CD4-positive, alpha-beta T cell treated with Interleukin-12 subunit alpha and Interleukin-12 subunit beta, for 1 hour (primary cell): ENCODE measurements at places on chromosomes 11 and 22.

- DNase-seq = no peak
Measured at GRCh38 chr11:75667255-75667830, 1.5 kb downstream of the MAP6 start.

- DNase-seq = peak; percentile 42
Measured at GRCh38 chr11:57566905-57567514, 462 bp downstream of the UBE2L6 start.

DNA sequence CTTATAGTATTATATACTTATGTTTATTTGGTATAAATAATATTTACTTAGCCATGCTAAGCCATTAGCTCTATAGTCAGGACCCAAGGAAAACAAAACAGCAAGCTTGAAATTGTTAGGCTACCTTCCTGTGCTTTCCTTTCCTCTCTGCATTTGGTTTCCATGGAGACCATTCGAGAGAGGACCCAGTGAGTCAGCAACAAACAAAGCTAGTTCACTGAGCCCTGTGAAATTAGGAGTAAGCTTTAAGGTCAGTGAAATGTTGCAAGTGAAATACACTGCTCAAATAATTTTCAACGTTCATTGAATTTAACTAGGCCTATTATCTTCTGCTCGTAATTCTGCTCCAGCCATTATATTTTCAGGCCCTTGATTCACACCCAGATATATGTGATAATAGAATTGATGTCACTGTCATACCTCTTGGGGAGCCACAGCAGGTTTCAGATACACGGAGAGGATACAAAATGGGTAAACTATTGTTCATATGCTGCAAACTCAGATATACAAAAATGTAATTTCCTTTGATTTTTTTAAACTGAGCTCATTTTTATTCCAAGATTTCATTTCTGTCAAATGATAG is 9.1 kb upstream of the OR10D3 start:
- no peak for DNase-seq

DNA sequence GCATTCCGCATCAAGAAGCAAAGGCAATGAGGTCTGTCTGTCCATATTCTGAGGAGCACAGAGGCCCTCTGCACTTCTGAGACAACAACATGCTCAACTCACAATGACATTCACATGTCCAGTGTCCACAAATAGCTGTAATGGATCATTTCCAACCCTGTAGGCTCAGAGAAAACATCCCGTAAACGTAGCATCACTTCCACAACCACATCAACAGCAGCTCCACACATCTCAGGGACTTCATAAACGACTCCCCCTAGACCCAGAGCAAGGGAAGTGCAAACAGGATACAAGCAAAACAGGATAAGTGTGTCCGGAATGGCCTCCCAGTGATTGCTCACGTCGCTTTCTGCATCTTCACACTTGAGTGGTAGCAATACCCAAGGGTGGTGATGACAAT is 100.2 kb downstream of the SYN3 start:
- DNase-seq = no peak

DNA sequence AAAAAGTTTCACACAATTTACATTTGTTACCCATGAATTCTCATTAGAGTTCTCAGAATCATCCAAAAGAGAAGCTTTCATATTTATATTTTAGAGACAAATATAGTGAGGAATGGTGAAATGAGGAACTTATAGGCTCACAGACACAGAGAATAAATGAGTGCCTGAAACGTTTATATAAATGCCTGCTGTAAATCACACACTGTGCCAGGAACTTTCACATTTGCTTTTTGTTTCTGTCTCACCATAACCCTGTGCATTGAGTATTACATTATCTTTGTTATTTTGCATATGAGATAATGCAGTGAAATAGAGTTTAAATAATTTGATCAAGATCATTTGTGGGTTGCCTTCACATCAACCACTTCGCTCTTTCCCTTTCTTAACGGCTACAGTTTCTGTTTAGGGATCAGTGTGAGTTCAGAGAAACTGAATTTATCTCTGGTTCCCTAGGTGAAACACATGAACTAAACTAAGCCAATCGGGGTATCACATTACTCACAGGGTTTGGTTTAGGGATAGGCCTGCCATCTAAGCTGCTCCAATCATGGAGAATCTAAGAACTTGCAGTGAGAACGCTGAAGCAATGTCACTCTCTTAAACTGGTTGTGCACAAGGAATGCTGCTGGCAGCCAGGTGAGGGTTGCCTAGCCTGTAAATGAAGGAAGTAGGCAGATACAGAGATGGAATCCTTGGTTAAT is 1339.2 kb upstream of the TENM4 start:
- DNase-seq = no peak

GRCh38 chr11:12189543-12190235 is 79.3 kb downstream of the MICAL2 start:
- peak; percentile 64 for DNase-seq

DNA sequence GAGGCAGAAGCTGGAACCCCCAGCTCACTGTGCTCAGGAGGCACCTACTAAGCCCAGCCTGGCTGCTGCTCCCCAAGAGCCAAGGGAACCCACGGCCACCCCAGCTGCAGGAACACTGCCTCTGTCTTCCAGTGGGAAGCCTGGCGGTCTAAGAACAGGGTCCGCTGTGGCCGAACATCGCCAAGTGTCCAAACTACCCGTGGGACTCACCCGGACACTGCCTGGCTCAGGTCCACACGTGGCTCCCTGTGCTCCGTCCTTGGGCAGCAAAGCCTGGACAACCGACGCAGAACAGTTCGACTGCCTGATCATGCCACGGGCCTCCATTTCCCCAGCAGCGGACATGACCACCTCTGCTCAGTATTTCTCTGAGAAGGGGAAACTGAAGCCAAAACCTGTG is 747.0 kb downstream of the BRD1 start:
- no peak for DNase-seq

- DNase-seq = no peak
Measured at GRCh38 chr22:45204241-45204640, 36.5 kb downstream of the KIAA0930 start.

- no peak for DNase-seq
Measured at GRCh38 chr11:58796333-58796732, 48.2 kb downstream of the GLYATL2 start.
